Vagina (tissue), 2 donors: ENCODE measurements at places on chromosomes 6 and 20.

DNA sequence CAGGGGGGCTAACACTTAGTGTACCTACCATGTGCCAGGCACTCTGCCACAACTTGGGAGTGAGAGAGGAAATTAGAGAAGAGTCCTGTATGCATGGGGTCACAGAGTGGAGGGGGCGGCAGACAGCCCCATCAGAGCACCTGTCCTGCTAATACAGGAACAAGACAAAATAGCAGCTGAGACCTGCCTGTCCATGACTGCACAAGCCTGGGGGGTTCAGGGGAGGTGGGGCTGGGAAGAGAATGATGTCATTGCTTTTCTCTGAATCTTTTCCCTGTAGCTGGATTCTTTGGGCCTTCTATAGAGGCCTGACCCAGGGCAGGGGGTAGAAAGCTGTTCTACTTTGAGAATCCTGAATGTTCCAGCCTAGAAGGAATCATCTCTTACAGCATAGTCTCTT lies 37.4 kb downstream of the FOXP4 start:
- DNase-seq: no peak

- DNase-seq: no peak
Measured at GRCh38 chr6:111951497-111952085, 78.3 kb upstream of the FYN start.

- DNase-seq: no peak
Measured at GRCh38 chr6:153599901-153600300, 439.1 kb upstream of the OPRM1 start.

DNA sequence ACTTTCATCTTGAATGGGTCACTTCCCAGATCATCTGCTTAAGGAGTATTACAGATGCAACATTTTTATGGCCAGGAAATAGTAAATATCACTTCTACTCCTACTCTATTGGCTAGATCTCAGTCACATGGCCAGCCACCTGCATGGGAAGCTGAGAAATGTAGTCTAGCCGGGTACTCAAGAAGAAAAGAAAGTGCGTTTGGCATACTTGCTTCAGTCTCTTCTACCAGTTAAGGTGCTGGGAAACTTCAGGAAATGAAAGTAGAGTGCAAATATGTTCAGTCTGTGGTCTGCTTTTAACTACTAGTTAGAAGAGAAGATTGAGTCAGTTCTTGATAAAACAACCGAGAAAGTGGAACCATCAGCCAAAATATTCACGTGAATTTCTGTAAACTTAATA lies 129.2 kb downstream of the PDSS2 start:
- no peak for DNase-seq

GRCh38 chr6:2746557-2747061 lies 4.1 kb downstream of the MYLK4 start:
- DNase-seq: no peak

GRCh38 chr6:83190626-83191025 lies 2.4 kb downstream of the PGM3 start:
- no peak for DNase-seq

DNA sequence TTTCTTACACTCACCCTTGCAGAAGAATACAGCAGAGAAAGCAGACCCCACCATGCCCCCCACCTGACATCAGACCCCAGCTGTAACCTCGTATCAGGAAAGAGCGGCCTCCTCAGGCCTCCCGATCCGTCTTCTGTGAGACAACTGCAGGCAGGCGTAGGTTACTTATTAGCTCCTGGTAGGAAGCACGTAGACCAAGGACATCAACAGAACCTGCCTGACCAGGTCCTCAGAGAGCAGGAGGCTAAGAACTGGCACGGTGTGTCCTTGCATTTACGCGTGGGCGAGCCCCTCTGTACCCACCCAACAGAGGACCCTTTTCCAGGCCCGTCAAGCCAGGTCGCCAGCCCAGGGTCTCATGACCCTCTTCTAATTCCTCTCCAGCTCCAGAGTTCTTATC lies 51.0 kb downstream of the ABHD12 start:
- DNase-seq: no peak

GRCh38 chr20:40457404-40457803 lies 231.6 kb downstream of the MAFB start:
- no peak for DNase-seq
